NCI-H2081 (cell line): ENCODE measurements at places on chromosomes 3 and 15.

- DNase-seq, result no peak
Measured at GRCh38 chr15:42157381-42157780, 945 bp upstream of the PLA2G4F start.

- DNase-seq, result no peak
Measured at GRCh38 chr3:30810625-30811024, 83.8 kb downstream of the GADL1 start.

DNA sequence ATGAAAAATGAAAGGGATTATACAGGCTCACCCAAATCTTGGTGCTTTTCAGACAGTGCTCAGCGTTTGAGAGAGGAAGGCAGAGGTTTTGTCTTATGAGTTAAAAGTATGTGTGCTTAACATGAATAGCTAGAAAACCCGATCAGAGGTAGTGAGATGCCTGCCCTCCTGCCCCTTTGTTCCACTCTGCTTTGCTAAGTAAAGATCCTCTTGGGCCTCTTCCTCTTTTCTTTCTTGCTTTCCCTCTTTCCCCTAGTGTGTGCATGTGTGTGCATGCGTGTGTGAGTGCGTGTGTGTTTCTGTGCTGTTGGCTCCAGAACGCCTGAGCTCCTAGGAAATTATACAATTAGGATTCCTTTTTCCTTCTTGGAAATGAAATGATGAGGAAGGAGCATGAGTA, 261.3 kb upstream of the NR2E3 start:
- no peak for DNase-seq

DNA sequence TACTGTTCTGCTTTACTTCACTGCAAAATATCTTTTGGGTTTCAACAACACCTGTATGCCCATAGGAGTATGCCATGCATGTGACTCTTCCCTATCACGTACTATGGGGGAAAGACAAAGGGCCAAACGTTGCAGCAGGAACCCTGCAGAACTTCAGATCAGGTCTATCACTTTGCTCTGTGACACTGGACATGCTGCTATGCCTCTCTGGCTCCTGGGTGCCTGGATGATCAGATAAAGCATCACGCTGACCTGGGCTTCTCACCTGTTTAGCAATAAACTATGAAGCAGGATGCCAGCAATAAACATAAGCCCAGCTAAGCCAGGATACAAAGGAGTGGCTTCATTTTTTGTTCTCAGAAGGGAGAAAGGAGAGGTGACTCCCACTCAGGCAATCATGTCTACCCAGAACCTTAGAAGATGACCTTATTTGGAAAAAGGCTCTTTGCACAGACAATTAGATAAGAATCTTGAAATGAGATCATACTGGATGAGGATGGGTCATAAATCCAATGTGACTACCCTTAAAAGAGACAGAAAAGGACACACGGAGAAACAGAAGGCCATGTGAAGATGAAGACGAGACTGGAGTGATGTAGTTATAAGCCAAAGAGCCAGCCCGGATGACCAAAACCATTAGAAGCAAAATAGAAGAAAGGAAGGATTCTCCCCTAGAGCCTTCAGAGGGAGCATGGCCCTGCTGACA, 19.3 kb downstream of the POMGNT2 start:
- no peak for DNase-seq

GRCh38 chr3:69142797-69143454, 20.5 kb upstream of the LMOD3 start:
- DNase-seq, result no peak

GRCh38 chr3:193716150-193716549, 123.1 kb downstream of the OPA1 start:
- no peak for DNase-seq

DNA sequence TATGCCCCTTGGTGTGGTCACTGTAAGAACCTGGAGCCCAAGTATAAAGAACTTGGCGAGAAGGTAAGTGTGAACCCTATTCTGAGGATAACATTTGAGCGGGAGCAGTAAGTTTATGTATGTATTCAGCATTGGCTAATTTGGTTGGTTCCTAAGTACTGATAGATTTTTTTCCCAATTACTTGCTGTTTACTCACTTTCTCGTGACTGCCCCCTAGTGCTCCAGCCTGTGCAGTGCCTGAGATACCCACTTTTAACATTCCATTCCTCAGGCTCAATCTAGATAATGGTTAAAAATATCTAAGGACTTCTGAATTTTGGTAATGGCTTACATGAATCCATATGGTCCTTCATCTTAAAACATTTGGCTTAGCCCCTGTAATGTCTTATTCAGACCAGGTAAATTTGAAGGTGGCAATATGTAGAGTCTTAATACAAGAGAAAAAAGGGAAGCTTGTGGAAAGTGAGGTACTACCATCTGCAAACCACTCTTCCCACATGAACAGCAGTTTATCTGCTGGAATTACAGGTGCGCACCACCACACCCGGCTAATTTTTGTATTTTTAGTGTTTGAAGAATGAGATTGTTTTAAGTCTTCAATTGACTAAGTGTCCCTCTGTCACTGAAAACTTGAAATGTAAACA, 7.1 kb downstream of the ELL3 start:
- DNase-seq, result peak; percentile 56

- DNase-seq, result no peak
Measured at GRCh38 chr15:65918357-65918920, 49.1 kb downstream of the RAB11A start.

DNA sequence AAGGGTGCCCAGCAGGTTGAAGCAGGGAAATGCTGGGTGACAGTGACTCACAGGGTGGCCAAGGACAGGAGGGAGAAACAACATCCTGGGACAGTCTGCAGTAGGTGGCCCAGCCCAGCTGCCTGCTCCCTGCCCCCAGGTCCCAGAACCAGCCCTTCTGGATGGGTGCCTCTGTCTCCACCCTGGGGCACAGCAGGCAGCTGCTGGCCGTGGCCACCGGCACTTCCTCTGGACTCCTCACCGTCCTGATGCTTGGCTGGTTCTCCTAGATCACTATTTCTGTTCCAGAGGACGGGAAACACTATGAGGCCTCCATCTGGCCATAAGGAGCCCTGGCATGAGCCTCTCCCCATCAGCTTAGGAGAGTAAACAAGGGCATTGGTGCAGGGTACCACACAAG, 258.9 kb downstream of the XXYLT1 start:
- no peak for DNase-seq

- no peak for DNase-seq
Measured at GRCh38 chr3:12926660-12927059, 85.3 kb upstream of the RPL32 start.

- DNase-seq, result no peak
Measured at GRCh38 chr3:110519071-110519470, 552.5 kb upstream of the NECTIN3 start.

GRCh38 chr3:176987901-176988650, 209.2 kb downstream of the TBL1XR1 start:
- no peak for DNase-seq

DNA sequence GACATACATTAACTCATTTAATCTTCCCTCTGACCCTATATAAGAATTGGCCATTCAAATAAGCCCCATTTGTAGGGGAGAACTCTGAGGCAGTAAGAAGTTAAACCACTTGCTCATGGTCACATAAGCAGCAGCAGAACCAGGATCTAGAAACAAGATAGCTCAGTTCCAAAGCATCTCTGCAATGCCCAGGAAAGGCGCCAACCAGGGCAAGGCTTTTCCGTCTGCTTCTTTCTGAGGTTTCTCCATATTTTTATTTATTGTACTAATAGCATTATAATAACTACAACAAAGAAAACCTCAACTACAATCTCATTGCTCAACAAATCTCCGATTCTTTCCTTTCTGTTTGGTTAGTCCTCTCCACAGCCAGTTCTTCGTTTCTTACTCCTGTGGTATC, 4.3 kb upstream of the UBE2E2 start:
- no peak for DNase-seq

DNA sequence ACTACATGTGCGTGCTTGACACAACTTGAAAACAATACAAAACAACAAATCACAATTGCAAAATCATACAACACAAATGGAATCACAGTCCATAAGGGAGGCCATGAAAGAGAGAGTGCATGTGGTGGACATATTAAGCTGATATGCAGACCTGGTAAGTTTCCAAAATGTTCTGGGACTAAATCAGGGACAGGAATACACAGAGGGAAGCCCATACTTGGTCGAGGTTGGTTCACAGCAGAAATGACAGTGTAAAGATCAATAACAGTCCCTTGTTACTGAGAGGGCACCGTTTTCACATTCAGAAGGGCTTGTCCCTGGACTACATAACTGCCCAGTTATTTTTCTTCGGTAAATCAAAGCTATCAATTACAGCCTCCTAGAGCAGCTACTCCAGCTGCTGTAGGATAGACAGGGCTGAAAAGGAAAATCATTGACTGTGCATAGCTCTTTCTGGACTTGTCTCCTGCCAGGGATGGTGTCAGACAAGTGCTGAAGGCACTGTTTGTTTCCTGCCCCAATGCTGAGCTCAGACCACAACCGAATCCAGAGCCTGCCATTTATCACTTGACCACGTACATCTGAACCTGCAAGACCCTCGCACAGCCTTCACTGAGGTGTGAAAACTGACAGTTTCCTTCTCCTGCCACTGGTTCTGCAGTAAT, 79.5 kb upstream of the KCNMB2 start:
- peak; percentile 43 for DNase-seq

DNA sequence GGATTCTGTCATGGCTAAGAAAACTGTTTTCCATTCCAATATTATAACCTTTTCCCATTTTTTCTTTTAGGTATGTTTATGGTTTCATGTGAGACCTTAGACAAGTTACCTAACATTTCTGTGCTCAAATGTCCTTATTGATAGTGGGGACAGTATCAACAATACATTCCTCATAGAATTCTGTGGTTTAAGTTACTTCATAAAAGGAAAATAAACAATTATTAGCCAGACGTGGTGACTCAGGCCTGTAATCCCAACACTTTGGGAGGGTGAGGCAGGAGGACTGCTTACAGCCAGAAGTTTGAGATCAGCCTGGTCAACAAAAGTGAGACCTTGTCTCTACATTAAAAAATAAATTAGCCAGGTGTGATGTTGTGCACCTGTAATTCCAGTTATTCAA, 436.8 kb upstream of the CNTN4 start:
- DNase-seq, result no peak

DNA sequence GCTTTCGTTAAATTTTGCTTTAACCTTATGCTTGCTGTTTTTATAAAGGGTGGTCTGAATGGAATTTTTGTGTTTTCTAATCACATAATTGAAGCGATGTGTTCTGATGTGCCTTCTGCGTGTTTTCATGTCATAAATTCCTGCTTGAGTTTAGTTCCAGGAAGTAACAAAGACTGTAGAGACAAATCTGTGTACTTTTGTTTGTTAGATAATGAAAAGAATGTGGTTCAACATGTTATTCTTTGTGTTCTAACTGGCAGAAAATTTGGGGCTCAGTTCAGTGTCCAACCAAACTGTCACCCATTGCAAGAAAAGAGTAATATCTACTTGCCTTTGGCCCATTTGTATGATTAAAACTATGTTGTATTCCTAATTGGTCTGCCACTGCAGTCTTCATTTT, 324.0 kb downstream of the DIPK2A start:
- no peak for DNase-seq

- no peak for DNase-seq
Measured at GRCh38 chr15:40853241-40853890, 9.5 kb downstream of the SPINT1 start.

- DNase-seq, result peak; percentile 94
Measured at GRCh38 chr3:18351823-18352744, 73.1 kb downstream of the SATB1 start.

DNA sequence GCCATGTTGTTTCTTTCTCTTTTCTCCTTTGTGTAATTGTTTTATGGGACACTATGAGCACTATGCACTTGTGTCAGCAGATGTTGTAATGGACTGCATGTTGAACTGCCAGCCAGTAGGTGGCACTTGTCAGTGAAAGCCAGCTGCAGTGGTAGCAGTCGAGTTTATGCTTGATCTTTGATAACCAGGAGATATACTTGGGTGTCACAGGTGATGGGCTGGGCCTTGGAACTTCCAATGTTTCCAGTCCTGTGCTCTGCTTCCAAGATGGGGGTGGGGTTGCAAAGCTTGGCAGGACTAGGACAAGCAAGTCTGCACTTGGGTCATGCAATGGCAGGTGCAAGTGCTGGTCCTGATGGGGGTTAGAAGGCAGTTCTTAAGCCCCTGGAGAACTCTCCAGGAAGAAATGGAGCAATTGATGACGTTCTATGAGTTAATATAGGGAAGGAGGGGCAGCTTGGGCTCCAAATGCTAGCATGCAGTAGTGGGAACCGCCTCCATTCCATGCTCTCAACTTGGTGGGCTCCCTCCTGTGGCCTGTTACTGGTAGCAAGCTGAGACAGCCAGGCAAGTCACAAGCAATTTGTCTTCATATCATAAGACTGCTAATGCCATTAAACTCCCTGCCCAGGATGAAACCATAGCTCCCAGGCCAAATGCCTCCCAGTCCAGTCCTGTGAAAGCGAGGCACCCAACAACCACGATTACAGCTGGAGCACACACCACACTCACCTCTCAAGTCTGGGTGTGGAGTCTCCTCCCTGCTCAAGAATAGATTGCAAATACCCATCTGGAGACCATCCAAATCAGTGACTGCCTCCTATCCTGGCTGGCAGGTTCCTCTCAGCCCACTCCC, 287.2 kb downstream of the CGGBP1 start:
- no peak for DNase-seq

GRCh38 chr3:71537211-71537611, 46.3 kb downstream of the FOXP1 start:
- DNase-seq, result no peak

DNA sequence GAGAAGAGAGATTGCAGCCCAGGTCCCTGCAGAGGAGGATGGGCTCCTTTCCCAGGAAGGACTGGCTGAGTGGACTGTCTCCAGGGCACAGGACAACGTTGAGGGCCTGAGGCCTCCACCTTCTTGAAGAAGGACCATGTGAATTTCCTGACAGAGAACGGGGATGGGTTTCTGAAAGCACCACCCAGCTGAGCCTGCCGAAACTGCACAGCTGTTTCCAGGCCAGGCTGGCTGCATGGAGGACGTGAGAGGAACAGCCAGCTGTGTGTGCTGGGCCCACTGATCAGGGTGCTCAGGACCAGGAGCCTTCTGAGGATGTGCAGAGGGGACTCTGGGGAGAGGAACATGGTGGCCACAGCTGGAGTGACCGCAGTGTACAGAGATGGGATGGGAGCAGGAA, 39.2 kb downstream of the HMCES start:
- DNase-seq, result no peak

DNA sequence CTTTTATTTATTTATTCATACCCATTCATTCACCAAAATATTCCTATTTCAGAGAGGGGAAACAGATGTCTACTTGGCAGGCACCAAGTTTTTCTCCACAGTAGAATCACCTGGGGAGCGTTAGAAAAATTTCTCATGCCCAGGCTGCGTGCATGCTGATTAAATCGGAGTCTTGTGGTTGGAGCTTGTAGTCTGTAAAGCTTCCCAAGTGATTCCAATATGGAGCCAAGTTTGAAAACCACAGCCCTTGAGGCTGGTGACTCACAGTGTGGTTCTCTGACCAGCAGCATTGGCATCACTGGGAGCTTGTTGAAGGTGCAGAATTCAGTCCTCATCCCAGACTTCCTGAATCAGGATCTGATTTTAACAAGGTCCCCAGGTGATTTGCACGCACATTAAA, 49.7 kb downstream of the PDHB start:
- DNase-seq, result no peak
